ENCODE measurements at places on chromosomes 4 and X.

- DNase-seq, result no peak
These were observed 8.0 kb downstream of the OFD1 start for GRCh38 chrX:13742397-13743176.

DNA sequence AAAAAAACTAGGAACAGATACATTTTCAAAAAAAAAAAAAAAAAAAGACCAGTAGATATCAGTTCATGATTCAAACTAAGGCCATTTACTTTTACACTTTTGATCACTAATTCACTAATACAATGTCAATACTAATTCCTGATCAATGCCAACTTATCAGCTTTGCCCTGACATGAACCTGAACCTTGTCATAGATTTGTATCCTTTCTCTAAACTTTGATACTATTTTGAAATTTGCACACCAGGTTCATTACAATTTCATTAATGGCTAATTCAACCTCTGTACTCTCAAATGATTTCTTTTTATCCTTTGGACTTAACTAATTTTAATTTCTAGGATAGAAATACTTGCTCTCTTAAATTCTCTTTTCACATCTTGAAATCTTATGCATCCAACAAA lies 37.7 kb downstream of the UGT2B7 start:
- no peak for DNase-seq

- DNase-seq, result peak; percentile 94
These were observed 342.4 kb downstream of the BCOR start for GRCh38 chrX:39755143-39756032.

GRCh38 chr4:77040854-77041725 lies 34.7 kb downstream of the CCNI start:
- no peak for DNase-seq

DNA sequence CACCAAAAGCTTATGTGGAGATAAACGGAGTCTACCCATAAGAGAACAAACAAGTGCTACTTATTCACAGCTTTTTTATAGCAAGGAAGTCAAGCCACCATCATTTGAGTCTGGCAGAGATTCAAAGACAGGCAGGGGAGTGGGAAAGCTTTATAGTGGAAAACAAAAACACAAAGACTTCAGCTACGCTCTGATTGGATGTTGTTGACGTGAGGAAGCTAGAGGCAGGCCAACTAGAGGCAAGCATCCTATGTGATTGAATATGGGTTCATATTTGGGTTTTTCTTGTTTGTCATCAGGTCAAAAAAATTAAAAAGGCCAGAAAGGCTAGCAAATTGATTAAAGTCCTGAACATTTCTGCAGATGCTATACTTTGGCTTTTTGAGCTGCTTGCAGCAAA lies 719 bp upstream of the TCEAL4 start:
- DNase-seq, result no peak

DNA sequence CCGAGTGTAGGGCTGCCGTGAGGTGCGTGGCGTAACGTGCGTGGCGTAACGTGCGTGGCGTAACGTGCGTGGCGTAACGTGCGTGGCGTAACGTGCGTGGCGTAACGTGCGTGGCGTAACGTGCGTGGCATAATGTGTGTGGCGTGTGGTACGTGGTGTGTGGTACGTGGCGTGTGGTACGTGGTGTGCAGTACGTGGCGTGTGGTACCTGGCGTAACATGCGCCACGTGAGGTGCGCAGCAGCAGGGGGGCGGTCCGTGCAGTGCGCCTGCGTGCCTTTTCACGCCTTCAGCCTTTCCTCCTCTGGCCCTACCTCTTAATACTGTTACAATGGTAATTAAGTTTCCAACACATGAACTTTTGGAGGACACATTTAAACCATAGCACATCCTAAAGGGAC lies at the start of gene TFDP3:
TSS of gene TFDP3 (minus strand) at position 26 of the 400 bp plus-strand sequence. CDS start 95 bp downstream, outside the sequence.
- DNase-seq, result no peak

DNA sequence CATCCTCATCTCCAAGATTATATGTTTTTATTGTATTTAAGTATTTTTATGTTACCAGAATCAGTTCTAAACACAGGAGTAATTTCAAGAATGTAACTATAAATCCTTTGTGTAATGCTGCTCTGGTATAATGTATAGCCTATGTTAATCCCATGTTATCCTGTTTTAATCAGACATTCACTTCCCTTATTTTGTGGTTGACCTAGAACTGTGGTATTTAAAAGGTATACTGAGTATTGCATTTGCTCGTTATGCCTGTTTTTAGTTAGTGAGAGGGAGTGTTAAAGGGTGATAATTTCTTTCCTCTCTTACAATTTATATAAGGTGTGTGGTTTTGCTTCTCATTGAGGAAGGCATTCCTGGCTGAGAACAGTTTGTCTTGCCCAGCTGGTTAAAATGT lies 26.2 kb downstream of the MTM1 start:
- DNase-seq, result no peak

DNA sequence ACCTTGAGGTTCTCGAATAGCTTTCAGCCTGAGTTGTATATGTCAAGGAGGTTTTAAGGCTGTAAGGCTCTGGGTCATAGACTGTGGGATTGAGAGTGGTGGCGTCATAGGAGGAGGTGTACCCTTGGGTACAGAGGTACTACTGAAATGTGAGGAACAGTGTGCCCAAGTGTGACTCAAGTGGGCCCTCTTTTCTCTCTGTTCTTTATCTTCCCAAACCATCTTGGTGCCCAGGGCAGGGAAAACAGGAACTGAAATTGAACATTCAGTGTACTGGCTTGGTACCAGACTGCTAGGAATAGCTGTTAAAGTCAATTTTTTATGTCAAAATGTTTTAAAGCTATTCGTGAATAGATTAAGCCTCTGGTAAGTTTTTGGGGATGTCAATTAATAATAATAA lies 136.2 kb upstream of the RPS6KA3 start:
- DNase-seq, result no peak

- no peak for DNase-seq
These were observed 18.7 kb upstream of the RBMX start for GRCh38 chrX:136899221-136899620.

- peak; percentile 93 for DNase-seq
These were observed 60.2 kb upstream of the CBR4 start for GRCh38 chr4:169070071-169070894.

- no peak for DNase-seq
These were observed 8.6 kb downstream of the KDM6A start for GRCh38 chrX:44881549-44881948.

- peak; percentile 4 for DNase-seq
These were observed 41.3 kb upstream of the GPC3 start for GRCh38 chrX:134026565-134027311.

DNA sequence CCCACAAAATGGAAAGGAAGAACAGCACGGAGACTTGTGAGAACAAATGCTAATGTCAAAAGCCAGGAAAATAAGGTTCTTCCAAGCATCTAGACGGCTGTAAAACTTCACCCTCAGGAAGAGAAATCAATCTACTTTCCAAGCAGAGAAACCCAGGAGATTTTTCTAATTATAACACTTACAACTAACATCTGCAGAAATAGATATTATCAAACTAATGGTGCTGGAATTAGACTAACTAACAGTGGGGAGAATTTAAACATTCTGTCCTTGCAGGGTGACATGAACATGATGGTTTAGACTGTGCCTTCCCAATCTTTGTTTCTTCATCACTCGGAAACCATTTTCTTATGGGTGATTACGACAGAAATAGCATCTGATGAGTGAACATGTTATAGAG lies 40.3 kb downstream of the SOD3 start:
- DNase-seq, result no peak

DNA sequence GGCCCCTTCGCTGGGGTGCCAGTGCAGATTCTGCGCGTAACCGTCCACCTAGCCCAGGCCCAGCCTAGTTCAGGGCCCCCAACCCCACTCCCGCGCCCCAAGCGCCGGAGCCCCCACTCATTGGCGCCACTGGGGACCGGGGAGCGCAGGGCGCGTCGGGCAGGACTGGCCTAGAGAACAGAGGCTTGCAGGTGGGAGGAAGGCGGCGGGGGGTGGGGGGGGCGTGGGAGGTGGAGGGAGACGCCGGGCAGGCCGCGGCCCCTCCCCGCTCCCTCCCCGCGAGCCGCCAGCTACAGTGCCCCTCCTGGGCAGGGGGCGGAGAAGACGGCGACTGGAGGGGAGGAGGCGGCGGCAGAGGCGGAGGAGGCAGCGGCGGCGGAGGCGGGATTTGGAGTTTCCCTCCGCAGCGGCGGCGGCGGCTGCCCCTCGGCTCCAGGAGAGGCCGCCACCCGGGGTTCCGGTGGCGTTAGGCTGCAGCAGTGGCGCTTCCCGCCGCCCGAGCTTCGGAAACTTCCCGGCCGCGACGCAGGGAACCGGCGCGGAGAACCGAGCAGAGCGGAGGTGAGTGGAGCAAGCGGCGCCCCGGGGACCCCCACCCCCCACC lies 4.8 kb upstream of the DUSP9 start:
- no peak for DNase-seq

- DNase-seq, result no peak
These were observed 1214.9 kb upstream of the IGFBP7 start for GRCh38 chr4:58325070-58325469.

DNA sequence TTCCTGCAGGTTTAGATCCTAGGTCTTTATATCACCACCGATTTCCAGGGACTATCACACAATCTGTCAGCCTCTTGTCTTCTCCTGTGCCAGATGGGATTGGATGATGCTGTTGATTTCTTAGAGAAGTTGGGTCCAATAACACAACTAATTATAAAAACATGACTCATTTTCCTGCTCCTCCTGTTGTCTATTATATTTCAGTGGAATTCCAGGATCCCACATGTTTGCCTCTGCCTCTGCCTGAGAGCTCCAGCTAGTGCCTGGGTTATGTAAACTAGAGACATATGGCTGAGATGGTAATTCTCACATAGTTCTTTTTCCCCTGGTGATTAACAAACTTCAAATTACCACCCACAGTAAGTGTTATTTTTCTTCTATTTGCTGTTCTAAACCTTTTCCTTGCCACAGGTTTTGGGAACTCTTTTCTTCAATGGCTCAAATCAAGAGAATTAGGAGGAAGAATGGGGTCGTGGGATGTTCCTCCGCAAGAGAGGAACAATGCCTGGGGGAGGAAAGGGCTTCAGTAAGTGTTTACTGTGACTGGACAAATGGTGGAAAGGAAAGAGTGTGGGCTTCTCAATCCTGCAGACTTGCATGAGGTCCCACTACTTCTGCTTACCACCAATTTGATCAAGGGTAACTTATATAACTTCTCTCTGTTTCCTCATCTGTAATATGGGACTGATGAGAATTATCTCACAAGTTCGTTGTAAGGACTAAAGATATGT lies 3.4 kb upstream of the HOPX start:
- DNase-seq, result peak; percentile 47

All from EL (cell line).